ENCODE measurements at places on chromosomes 7 and 10.

DNA sequence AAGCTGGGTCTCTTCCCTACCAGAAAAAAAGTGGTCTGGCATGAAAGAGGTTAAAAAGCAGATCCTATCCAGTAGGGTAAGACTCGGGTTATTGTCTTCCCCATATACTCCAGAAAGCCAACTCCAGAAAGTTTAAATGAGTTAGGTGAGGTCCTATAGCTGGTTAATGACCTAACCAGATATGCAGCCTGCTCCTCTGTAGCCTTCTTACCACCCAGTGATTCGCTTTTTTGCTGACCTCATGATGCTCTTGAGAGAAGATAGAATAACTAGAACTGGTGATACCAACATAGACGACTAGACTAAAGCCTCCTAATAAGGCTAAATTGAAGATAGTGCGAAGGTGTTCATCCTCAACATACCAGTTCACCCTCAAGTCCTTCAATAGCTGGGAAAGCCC lies 675 bp upstream of the GIMAP1 start:
- no peak for DNase-seq

DNA sequence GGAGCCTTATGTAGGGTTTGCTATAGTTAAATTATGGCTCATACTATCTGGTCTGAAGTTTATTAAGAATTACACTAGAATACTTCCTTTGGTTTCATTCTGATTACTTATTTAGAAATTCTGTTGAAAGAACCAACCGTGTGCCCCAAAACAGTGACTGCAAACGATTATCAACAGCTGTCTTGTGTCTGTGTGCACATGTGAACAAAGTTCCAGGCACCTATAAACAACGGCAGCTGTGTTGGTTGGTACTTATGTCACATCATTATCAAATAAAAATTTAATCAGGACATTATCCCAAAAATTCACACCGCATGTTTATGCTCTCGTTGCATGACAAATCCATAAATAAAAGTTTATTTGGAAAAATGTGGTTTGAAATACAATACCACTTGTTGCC lies 80.6 kb downstream of the USP6NL start:
- no peak for DNase-seq

- no peak for DNase-seq
Observed at GRCh38 chr7:71135663-71136062, 3.7 kb downstream of the GALNT17 start.

GRCh38 chr10:122464250-122464510 lies 2.8 kb downstream of the HTRA1 start:
- no peak for DNase-seq

DNA sequence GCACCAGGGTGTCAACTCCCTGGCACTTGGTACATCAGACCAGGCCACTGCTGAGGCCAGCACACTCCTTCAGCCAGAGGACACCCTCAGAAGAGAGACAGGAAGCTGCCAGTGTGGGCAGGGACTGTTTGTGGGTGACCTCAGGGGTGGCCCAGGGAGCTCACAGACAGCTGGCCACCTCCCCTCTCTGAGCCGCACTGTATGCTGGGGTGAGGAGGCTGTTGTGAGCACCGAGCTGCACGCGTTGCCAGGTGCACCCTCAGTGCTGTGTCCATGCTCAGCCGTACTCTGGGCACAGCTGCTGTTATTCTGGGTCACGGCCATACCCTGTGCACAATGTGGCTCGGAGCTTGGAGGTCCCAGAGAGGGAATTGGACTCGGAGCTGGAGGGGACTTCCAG lies 61.5 kb upstream of the NANOS1 start:
- DNase-seq = no peak

GRCh38 chr7:134825666-134826065 lies 46.2 kb downstream of the CALD1 start:
- DNase-seq = no peak

DNA sequence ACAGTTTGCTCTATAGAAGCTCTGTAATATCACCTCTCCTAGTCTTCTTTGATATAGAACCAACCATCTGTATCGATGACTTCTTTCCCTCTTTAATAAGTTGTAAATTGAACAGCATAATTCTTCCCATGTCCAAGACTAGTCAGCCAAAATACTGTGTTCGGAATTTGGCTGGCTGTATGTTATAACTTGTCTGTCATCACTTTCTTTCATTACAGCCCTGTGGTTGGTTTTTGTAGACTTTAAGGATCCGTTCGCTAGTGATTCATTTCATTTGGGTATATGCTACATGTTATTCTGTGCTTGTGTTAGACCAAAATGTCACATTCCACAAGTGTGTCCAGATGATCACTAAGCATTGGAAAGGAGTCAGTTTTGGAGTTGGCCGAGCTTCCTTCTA lies 155.4 kb upstream of the ITGB1 start:
- no peak for DNase-seq

GRCh38 chr7:157693521-157694375 lies 356.9 kb downstream of the DNAJB6 start:
- no peak for DNase-seq

- no peak for DNase-seq
Observed at GRCh38 chr10:132036153-132036886, 29.4 kb upstream of the JAKMIP3 start.

DNA sequence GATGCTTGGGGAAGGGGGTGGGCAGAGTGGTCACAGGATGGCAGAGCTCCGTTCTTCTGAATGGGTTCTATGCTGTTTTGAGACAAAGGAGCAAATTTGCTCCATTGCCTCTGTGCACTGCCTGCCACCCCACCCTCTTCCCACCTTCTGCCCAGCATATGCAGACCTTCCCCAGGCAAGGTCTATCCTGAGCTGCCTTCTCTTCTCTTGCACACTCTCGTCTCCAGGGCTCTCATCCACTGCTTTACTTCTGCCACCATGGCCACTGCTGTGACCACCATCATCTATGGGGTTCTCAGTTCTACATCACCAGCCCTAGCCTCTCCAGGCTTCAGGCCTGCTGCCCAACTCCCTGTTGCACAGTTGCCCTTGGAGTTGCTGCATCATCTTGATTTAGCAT lies 230.4 kb downstream of the TMEM178B start:
- no peak for DNase-seq

- DNase-seq = no peak
Observed at GRCh38 chr10:104033401-104033930, 52.2 kb downstream of the COL17A1 start.

DNA sequence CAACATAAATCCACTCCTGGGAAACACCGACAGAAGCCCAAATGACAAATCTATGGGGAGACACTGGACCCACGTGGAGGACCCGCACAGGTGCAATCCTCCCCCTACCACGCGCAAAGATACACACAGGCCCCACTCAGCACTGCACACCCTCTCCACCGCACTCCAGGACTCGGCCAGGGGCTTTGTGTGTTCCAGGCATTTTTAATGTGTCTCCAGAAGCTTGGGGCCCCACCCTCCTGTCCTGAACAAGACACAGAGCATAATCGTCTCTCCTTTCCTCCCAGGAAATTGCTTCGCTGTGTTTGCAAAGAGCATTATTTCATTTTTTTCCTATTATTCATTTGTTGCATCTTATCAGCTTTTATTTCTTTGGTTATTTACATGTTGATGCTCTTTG lies 82.8 kb downstream of the GLI3 start:
- no peak for DNase-seq

DNA sequence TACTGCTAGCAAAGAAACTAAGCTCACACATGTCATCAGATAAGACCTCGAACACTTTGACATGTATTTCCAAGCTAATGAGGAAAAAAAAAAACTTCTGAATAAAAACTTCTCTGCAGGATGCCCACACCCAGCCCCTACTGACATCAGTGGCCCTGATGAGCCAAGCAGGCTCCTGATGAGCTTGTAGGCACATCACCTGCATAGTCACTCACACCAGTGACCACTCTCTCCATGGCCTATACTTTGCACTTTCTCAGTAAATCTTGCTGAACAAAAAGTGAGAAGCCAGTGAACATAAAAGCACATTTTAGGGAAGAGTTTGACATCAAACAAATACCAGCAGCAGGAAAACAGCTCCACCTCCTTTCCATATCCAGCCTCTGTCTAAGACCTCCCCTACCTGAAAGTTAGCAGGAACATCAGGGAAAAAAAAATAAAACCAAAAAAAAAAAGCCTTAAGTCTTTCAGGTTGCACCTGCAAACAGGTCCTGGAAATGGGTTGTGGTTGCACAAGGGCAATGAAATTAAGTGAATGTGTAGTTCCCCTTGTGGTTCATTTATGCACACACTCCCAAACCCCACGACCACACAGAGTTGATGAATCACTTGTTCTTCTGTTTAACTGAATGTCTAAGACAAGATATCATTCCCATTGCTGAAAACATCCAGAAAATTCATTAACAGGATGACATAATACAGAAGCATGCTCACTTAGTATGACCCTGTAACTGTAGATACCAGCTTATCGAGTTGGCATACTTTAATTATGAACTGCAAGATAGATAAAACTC lies 205.2 kb upstream of the PDE1C start:
- no peak for DNase-seq

DNA sequence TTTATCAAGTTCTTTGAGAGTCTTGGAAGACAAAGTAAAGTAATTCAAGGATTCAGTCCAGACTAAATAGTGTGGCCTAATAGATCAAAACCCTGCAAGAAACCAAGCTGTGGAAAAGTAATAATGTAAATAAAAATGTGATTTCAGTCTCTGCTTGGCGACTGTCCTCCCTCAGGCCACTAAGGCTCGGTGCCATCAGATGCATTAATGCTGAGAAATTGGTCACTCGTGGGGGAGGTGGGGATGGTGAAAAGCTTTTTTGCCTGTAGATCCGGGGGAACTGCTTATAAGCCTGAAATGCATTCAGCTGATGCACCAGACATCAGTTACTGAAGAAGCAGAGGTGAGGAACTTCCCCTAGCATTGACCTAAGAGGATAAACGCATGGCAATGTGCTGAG lies 182.6 kb upstream of the TBX20 start:
- no peak for DNase-seq

DNA sequence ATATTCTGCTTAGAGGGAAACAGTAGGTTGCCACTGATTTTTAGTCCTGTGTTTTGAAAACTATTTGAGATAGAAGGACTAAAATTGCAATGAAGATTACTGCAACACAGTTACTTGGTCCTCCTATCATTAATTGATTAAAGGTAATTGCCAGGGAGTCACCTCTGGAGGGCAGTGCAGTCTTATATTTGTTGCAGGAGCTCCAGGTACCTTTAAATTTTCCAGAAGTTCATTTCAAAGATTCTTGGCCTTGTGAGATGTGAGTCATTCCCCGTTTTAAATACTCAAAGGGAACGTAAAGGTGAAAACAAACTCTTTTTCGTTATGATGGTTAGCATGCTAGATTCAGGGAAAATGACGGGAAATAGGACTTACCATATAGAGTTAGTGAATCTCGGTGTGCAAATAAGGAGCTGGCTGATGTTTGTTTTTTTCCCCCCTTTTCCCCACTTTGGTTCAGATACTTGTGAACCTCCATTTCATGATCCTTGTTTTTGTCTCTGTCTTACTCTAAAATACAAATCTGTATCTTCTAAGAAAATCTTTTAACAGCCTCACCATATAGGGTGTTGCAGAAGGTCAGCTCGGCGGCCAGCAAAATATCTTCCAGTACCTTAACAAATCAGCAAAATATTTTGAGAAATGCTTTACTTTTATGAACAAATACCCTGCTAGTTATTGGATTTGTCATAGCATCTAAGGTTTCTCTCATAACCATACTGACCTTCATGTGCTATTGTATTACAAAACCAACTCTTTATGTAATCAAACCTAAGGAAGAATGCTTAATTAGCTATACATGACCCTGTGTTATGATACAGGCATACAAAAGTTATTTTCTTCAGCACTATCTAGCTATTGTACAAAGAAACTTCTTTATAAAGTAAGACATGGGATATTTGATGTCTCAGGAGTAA lies 143.0 kb upstream of the HDAC9 start:
- DNase-seq = peak; percentile 26

GRCh38 chr7:33883671-33883965 lies 21.7 kb upstream of the BMPER start:
- no peak for DNase-seq

- peak; percentile 95 for DNase-seq
Observed at GRCh38 chr10:3811291-3811870, 26.4 kb upstream of the KLF6 start.

GRCh38 chr10:22183771-22184461 lies 33.9 kb downstream of the EBLN1 start:
- DNase-seq = no peak

DNA sequence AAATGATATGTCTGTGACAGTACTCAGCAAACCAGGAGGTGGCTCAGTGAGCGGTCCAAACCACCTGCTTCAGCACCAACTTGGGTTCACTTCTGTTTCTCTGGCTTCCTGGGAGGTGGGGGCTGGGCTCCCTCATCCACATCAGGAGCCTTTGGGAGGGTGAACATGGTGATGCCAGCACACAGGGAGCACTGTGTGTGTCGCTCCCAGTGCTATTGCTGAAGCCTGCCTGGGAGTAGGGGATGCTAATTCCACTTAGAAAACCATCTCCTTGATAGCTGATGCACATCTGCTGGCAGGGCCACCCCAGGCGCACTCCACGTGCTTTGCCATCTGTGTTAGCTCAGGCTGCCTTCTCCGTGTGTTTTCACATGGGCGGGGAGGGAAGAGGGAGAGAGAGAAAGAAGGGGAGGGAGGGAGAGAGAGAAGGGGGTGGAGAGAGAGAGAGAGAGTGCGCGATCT lies 58.0 kb downstream of the RAMP3 start:
- DNase-seq = no peak

- DNase-seq = no peak
Observed at GRCh38 chr7:151218170-151218569, 7.9 kb upstream of the H2BK1 start.

- no peak for DNase-seq
Observed at GRCh38 chr10:103445767-103446567, 6.2 kb downstream of the CALHM2 start.

DNA sequence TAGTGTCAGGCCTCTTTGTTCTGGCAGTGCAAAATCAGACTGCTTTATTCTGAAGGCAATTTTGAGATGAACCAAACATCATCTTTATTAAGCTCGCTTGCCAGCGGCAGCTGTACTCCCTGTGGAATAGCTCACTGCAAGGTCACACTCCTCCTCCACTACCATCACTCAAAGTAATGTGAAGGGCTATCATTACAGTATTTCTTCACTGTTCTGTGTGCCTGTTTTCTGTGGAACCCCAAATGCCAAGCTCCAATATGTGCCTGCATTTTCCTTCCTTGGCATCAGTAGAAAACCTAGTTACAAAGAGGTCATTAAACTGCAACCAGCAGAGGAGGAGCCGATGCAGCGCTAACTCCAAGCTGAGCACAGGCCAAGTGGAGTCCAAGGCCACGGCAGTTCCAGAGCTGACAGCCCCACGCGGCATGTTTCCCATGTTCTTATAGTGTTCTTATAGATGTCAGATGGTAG lies 21.4 kb downstream of the BCCIP start:
- no peak for DNase-seq

DNA sequence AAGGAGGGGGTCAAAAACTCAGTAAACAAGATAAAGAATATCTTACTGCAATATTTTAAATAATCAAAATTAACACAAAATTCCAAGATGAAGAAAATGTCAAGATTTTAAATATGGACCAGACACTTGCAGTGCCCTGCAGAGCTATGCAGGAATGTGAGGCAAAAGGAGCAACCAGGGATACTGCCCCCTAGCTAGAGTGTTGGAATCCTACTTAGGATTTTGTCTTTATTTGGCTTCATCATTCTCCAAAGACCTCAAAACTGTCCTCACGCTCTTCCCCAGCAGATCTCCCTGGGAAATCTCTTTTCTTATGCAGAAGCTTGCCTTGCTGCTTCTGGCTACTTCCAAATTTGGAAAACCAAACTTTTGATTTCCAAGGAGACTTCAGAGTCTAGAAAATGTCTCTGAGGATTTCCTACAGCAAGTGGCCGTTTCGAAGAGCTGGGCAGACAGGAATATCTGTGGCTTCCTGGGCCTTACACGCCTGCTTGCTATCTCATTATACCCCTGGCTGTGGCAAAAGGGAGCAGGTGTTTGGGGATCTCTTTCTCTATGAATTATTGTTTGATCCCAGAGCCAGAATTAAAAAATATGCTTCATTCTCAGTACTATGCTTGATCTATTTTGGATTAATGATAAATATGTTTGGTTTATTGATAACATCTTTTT lies 232.2 kb upstream of the BMPER start:
- no peak for DNase-seq
